ENCODE measurements at places on chromosomes 1 and 21.

GRCh38 chr1:176567190-176567794 lies 104.3 kb downstream of the PAPPA2 start:
- DNase-seq, result no peak

GRCh38 chr1:41097105-41097504 lies 75.6 kb upstream of the SLFNL1 start:
- no peak for DNase-seq

- no peak for DNase-seq
Measured at GRCh38 chr1:64039390-64039926, 164.0 kb upstream of the UBE2U start.

- DNase-seq, result no peak
Measured at GRCh38 chr1:200182701-200183100, 155.2 kb downstream of the NR5A2 start.

DNA sequence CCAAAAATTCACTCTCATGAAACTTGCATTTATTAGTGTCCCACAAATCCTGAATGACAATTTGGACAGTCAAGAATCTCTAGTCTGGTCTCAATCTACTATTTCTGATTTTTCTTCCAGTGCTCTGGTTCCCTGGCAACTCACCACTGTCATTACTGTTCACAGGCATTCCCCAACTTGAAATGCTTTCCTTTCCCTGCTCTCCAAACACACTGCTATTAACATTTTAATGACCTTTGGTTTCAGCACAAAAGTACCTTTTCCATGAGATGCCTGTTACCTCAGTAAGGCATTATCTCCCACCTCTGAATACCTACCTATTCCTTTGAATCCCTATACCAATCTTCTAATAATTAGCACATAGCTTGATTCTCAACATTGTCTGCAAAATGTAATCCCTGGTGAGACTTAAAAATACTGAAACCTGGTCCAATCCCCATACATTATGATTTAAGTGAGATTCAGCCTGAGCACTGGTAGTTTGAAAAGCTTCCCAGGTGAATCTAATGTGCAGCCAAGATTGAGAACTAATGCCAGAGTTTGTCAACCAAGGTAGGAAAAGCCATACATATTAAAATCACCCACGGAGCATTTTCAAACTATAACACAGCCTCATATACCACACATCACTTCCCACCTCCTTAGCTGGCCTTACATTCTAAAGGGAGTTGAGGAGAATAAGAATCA lies 11.7 kb upstream of the ANGPTL3 start:
- no peak for DNase-seq

Data from WERI-Rb-1 (cell line).